ENCODE measurements at places on chromosomes 16 and 17.

- DNase-seq = no peak
Measured at GRCh38 chr16:8720080-8720966, 45.9 kb downstream of the ABAT start.

DNA sequence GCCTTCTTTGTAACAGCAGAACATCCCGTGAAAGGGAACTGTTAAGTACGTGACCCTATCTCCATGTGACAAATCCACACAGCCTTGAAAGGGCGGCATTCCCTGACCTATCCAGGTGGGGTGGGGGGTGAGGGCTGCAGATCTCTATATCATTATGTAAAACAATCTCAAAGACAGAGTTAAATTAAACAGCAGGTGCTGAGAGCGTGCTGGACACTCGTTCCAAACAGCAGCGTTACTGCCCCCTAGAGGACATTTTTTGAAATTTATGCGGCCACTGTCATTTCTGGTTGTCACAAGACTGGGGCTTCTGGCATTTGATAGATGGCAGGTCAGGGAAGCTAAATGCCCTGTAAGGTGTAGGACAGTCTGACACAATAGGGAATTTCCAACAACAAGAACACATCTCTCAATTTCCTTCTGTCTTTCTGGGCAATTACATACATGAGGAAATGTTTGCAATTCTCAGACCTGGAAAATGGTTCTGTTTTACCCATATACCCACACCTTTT lies 6.7 kb upstream of the SLC25A39 start:
- DNase-seq = no peak

DNA sequence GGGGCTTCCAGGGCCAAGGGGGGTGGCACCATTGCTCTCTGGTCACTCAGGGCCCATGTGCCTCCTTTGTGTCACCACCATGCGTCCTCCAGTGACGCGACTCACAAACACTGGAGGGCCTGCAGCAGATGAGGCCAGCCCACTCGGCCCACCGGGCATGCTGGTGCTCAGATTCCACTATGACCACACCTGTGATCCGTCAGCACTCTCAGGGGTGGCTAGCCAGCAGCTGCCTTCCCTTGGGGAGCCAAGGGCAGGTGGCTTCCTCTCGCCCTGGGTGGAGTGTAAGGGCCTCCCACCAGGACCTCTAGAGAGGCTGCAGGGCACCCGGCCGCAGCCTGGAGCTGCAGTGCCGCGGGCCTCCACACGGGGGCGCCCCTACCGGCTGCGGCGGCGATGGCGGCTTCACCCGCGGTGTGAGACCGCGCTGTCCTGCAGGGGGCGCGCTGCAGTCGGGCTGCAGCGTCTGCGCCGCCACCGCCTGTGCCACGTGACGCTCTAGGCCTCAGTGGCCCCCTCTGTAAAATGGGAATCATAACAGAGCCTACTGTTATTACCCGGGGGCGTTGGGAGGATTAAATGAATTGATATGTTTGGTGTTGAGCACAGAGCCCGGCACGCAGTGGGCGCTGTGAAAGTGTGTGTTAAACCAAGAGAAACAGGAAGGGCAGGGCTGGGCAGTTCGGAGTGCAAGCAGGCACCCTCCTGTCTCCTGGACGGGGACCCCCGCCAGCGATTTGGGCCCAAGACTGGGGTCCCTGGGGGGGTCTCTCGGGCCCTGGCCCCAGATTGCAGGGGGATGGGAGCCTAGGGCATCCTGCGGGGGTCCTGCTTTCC lies 192.4 kb upstream of the GSE1 start:
- DNase-seq = no peak

- DNase-seq = no peak
Measured at GRCh38 chr16:22402191-22402590, 27.8 kb upstream of the CDR2 start.

DNA sequence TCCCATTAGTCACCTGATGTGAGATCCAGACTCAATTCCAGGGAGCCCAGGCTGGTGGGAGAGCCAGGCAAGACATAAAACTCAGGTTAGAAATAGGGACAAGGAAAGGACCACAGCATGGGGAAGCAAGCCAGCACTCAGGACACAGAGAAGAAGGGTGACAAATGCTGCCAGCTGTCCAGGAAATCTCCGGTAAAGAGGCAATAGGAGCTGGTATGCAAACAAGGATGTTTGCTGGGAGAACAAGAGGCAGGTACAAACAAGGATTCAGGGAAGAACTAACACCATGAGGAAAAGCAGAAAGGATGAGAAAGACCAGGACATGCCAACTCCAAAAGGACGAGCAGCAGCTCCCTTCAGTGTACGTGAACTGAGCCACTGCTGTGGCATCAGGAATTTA lies 10.2 kb upstream of the TXNDC11 start:
- DNase-seq = no peak

DNA sequence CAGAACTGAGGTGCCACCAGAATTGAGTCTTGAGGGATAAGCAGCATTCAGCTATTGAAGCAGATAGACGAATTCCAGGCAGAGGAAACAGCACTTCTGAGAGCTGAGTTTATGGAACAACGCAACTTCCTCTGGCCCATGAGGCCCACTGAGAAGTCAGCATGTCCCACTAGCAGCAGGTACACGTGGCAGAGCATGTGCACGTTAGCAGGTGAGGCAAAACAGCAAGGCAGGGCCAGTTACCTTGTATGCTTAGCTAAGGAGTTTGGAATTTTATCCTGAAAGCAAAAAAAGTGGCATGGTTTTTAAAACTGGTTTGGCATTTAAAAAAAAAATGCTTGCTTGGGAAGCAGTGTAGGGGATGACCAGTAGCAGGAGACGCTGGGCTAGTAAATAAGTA lies 305.6 kb downstream of the CPPED1 start:
- no peak for DNase-seq

- DNase-seq = no peak
Measured at GRCh38 chr17:39527220-39527813, 66.0 kb downstream of the CDK12 start.

All from fibroblast of skin of left biceps (primary cell).